ENCODE measurements at places on chromosomes 12 and 14.
A peak's percentile ranks its signal among the peaks of the same experiment; 100 is the strongest.

- DNase-seq = no peak
Observed at GRCh38 chr12:113242560-113242959, 21.3 kb downstream of the TPCN1 start.

GRCh38 chr14:75769047-75769685 is 108.1 kb downstream of the TTLL5 start:
- peak; percentile 55 for DNase-seq

- DNase-seq = no peak
Observed at GRCh38 chr12:130136509-130137039, 25.7 kb upstream of the FZD10 start.

DNA sequence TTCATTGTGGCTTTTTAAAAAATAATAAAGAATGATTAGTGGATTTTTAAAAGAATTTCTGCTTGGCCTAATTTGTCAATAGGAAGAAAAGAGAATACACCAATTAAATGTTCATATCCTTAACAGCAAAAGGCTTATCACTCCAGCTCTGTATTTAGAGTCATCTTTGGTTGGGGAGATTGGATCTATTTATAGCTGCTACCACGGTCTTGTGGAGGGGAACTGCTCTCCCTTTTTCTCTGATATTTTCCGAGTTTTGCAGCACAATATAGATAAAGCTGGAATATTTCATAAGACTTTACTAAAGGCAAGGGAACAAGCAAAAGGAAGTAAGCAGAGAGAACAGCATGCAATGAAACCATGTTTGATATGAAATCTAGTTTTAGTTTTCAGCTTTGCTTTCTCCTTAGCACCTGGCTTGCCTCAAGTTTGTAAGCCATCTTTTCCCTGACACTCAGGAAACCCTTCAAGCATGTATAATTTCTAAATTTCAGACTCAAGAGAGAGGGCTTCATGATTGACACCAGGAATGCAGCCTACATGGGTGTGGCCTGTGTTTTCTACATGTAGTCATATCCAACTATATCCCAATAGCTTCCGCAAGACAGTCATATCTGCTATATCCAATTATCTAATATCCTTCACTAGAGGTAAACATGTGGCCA is 35.2 kb downstream of the BRMS1L start:
- DNase-seq = no peak

GRCh38 chr12:68367903-68368302 is 35.7 kb upstream of the MDM1 start:
- DNase-seq = peak; percentile 26

DNA sequence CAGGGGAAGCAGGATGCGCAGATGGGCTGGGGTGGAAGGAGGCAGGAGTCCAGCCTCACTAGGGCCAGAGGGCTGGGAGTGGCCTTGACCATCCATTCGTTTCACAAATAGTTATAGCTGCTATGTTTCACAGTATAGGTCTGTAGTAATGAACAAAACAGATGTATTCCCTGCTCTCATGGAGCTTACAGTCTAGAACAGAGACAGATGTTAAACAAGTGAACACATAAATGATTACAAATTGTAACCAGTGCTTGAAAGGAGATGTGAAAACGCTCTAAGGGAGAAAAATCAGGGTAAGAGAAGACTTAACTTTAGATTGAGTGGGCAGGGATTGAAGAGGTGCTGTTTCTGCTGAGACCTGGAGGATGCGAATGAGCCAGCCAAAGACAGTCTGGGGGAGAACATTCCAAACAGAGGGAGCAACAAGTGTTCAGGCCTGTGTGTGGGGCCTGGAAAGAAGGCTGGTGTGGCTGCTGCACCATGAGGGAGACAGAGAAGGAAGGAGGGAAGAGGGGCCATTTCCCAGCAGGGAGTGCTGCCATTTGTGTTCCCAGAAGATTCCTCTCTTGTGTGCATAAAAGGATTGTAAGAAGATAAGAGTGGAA is 14.6 kb downstream of the CFAP251 start:
- DNase-seq = no peak

DNA sequence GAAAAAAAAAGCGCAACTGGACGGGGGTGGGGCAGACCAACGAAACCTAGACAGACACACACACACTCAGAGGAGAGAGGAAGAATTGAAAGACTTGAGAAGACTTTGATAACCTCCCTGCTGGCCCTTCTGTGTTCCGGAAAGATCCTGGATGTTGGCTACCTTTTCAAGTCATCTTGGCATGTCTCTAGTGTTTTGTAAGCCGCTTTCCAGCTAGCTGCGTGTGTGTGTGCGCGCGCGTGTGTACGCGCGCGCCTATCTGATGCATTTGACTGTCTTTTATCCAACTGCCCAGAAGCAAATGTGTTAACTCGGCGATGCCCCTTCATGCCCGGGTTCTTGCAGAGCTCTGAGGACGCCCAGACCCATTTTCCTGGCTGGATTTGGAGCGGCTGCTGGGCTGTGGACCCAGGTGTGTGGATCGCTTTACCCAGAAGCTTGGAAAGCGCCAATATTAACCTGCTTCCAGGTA is 664 bp downstream of the LRFN5 start:
- DNase-seq = peak; percentile 24

DNA sequence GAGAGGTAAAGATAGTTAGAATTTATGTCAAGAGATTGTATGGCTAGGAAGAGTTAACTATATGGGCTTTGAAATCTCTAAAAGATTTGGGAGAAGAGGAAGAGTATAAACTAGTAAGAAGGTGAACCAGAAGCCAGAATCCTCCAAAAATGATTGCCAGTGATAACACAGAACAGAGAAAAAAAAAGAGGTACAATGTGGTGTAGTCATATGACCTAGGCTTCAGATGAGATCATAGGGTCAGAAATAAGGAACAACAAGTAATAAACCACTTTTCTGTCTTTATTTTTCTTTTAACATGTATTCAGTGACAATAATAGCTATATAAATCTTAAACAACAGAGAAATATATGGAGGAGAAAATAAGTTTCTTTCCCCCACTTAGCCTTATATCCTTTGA is 2.0 kb upstream of the NECAP1 start:
- DNase-seq = no peak

GRCh38 chr14:57549765-57550420 is 56.2 kb upstream of the CCDC198 start:
- no peak for DNase-seq

- no peak for DNase-seq
Observed at GRCh38 chr14:95660651-95661515, 25.3 kb upstream of the TCL1B start.

GRCh38 chr12:116213885-116214527 is 63.5 kb downstream of the MED13L start:
- no peak for DNase-seq

DNA sequence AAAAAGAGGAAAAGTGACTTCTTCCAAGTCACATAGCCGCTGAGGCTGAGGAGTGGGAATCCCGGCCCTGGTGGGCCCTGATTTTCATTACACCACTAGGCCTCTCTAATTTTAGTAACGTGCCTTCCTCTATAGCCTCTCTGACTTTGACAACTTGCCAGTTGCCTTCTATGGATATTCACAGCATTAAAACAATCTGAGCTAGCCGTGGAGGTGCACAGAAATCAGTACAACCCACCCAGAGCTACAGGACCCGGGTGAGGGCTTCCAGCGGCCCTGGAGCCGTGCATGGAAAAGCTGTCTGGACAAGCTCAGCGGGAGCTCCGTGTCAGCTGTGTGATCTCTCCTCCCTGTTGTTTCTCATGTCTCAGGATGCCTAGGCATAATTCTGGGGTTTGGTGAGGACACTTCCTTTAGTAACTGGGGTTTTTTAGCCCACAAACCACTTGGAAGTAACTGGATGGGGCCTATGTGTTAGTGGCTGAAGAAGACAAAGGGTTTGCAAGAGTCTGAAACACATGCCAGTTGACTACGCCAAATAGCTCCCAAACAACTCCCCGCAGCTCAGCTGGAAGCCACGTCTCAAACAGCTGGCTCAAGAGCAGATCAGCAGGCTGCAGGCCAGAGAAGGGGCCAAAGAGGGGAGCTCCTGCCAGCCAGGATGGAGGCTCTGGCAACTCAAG is 53.0 kb downstream of the SSH1 start:
- peak; percentile 89 for DNase-seq

GRCh38 chr14:72463291-72463866 is 430.5 kb downstream of the DPF3 start:
- peak; percentile 12 for DNase-seq

Measured in iris pigment epithelial cell (primary cell).